ENCODE measurements at places on chromosomes 2 and 18.

- DNase-seq = no peak
These were observed 253.4 kb downstream of the CYP26B1 start for GRCh38 chr2:71894261-71894660.

DNA sequence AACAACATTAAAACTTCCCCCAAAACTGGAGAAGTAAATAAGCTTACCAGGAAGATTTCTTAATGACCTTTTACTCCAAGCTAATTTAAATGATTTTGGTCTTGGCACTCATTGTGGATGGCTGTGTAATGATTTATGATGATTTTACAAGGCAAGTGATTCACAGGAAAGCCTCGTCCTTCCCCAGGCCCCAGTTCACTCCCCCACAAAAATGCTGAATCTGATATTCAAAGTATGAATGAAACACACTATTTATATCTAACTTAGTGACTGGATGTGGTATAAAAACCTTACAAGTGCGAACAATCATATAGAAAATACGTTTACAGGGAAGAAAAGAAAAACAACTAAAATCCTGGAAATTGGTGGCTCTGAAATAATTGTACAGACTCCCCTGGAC lies 49.8 kb downstream of the ZNF516 start:
- DNase-seq = peak; percentile 88

GRCh38 chr18:23266717-23267446 lies 131.6 kb downstream of the CABLES1 start:
- no peak for DNase-seq

GRCh38 chr18:58785171-58785805 lies 79.4 kb upstream of the ZNF532 start:
- DNase-seq = peak; percentile 91

- DNase-seq = no peak
These were observed 39.3 kb upstream of the GYPC start for GRCh38 chr2:126616606-126617069.

DNA sequence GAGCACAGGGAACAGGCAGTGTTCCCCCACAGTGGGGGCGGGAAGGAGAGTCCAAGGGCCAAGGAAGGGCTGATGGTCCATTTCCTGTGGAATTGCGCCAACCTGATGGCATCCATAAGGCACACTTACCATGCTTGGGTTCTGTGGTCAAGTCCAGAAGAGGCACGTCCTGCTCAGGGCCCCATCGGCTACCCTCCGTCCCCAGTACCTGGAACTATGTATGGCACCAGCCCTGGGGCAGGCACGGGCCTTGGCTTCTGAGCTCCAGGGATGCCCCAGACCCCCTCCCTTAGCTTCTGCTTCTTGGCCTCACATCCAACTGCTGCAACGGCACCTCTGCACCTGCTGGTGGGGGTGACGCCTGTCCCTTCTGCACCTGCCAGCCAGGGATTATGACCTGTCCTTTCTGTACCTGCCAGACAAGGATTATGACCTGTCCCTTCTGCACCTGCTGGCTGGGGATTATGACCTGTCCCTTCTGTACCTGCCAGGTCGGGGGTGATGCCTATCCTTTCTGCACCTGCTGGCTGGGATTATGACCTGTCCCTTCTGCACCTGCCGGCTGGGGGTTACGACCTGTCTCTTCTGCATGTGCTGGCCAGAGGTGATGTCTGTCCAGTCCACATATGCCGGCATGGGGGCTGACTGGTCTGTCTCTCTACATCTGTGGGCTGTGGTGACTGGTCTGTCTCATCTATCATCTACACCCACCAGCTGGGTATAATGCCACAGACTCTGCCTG lies 45.4 kb upstream of the SNTG2 start:
- no peak for DNase-seq

DNA sequence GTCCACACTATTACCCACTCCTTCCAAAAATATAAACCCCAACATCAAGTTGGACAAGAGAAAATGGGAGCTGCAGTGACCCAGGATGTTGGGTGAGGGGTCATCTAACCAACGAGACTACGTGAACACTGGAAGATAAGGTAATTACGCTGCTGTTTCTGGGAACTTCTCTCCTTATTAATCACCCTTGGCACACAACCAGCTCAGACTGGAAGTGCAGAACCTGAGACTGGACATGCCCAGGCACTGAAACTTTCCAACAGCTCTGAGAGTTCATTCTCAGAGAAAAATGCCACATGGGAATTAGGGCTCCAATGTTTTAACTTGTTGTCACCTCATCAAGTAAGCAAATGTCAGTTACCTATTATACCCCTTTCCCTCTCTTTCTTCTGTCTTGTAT lies 135.3 kb downstream of the CCDC148 start:
- peak; percentile 39 for DNase-seq

DNA sequence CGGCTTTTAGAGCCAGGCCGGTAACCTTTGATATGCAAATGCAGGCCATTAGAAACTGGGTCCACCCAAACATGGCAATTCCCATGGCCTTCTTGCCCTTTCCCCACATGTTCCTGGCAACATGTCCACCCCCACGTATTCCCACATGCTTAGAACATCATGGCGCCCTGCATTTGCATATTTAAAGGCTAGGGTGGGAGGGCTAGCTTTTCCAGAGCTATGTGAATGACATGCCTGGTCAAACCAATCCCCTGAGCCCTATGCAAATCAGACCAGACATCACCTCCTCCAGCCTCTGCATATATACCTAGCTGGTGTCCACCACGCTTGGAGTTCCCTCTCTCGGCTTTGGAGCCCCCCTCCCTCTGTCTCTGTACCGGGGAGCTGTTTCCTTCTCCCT lies 481.9 kb downstream of the CDH2 start:
- DNase-seq = no peak

DNA sequence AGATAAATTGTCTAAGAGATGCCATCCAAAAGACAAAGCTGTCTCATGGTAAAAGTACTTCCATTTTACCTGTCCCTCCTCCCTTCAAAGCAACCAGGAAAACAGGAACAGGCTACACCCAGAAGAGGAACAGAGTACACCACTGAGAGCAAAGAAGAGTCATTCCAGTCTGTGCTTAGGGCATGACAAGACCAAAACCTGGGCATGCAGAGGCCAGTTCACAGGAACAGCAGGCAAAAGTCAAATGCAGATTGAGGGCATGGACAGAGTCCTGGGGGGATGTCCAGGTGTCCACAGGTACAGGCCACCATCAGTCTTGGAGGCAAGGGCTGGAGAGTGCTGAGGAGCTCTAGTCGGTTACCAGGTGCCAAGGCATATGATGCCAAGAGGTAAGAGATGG lies 23.7 kb downstream of the PLEK start:
- no peak for DNase-seq

DNA sequence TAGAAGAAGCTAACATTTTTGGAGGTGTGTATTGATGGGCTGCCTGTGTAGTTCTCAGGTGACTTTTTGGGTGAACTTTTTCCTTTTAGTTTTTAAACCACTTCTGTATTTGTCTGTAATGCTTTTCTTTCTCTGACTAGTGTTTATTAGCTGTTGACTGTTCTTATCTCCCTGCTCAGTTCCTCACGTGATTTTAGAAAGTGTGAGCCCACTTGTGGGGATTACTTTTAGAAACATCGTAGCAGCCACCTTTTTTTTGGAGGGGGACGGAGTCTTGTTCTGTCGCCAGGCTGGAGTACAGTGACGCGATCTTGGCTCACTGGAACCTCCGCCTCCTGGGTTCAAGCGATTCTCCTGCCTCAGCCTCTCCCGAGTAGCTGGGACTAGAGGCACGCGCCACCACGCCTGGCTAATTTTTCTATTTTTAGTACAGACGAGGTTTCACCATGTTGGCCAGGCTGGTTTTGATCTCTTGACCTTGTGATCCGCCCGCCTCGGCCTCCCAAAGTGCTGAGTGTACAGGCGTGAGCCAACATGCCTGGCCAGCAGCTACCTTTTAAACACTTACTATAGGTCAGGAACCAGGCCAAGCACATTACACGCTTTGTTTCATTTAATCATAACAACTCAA lies 9.2 kb upstream of the CDKL4 start:
- no peak for DNase-seq

DNA sequence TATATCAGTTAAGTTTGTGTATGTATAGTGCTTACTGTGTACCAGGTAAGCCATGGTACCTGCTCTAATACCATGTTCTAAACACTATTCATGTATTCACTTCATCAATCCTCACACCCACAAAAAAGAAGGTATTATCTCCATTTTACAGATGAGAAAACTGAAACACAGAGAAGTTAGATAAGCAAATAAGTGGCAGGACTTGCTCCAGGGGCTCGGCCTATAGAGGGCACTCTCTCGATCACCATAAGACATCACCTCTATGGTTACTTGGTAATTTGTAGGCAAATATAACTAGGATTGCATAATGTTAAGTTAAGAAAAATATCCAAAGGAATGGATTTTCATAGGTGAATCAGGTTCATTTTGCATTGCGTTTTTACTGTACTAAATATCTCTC lies 118.1 kb upstream of the FN1 start:
- no peak for DNase-seq

DNA sequence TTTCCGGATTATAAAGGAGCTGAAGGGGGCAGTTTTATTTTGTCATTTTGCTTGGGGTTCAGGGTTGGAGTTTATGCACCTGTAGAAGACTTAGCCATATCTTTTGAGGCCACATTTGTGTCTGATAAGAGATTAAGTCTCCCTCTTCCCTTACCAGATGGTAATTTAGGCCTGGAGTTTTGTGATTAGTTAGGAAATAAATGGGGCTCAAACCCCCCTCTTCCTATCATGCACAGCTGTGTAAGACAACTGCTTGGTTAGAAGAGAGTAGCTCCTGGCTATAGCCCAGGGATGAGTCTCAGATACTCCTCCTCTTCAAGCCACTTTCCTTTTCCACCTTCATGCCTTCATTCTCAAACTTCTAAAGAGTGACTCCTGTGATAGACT lies 802 bp upstream of the SAP130 start:
- no peak for DNase-seq

- DNase-seq = no peak
These were observed 289.9 kb downstream of the NDUFA10 start for GRCh38 chr2:239735131-239735828.

- no peak for DNase-seq
These were observed 43.4 kb downstream of the FEZ2 start for GRCh38 chr2:36554531-36554930.

GRCh38 chr2:5401115-5401657 lies 291.0 kb upstream of the SOX11 start:
- no peak for DNase-seq

DNA sequence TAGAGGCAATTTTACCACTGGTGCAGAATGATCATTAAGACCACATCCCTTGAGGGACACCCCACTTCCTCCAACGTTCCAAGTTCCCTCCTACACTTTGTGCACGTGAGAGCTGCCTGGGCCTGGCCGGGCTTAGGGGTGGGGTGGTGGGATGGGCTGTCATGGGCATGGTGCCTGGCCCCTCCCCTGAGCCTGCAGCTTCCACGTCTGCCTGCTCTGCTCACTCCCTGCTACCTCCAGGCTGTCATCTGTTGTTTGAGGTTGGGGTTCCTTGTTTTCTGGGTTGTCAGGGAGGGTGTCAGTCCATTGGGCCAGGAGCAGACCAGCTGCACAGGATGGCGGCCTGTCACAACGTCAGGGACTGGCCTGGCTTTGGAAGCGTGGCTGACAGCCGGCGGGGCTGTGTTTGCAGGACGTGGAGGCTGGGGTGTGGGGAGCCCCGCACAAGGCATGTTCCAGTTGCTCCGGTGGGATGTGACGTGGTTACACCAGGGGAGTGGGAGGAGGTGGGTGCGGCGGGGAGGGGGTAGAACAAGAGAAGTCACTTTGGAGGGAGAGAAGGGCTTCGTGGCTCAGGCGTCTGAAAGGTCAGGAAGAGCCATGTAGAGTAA lies 72.3 kb downstream of the RTP5 start:
- DNase-seq = no peak
